ENCODE measurements at places on chromosomes 3 and 15.

DNA sequence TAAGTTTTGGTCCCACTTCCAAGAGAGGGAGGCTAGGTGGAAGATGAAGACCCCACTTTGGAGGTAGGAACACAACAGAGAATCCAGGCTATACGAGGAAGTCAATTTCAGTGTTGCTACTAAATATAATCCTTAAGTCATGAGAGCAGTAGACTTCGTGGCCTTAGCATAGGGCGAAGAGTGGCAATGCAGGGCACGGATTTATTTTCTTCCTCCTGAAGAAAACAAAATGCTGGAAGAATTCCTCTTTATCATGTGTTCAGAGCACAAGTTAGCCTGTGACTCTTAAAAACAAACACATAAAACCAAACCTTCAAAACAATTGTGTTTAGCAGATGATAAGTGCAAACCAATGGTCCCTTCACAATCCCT lies 19.4 kb downstream of the BCL2L10 start:
- DNase-seq = no peak

GRCh38 chr3:37591116-37591781 lies 270.4 kb upstream of the CTDSPL start:
- no peak for DNase-seq

DNA sequence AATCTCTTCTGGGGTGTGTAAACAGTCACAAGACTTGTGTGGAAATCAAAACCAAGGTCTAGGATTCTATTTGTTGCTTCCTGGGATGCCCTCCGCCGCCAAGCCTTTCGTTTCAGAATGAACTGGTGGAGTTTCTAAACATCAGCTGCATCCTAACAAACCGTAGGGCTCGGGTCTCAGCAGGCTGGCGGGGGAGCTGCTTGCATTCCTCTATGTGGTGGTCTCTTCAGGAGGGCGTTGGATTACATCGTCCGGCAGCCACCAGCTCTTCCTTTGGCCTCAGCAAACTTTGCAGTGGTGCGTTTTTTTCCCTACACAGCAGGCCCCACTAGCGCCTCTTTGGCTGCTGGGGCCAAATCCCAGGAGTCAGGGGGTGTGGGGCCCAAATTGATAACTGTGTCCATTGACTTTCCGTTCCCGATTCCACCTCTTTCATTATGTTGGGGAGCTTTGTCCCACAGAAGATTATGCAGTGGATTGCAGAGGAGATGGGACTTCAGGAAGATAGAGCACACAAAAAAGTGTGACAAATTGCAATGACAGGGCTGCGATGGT lies 390.0 kb upstream of the NR2F2 start:
- DNase-seq = no peak

DNA sequence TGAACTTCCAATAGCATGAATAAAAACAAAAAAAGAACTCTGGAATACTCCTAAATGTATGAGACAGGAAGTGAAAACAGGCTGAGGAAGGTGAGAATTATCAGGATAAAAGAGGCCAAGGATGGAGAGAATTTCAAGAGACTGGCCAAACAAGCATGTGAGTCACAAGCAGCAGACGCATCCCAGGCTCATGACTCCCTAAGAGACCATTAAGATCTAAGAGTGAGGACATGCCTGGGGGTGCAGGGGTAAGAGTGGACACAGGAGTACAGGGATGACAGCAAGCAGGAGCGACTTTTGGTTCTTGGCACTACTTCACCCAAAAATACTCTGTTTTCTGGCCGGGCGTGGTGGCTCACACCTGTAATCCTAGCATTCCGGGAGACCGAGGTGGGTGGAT lies 7.1 kb downstream of the SCAMP2 start:
- DNase-seq = peak; percentile 79

- DNase-seq = peak; percentile 18
Measured at GRCh38 chr15:91852741-91853510, 582 bp upstream of the SLCO3A1 start.

DNA sequence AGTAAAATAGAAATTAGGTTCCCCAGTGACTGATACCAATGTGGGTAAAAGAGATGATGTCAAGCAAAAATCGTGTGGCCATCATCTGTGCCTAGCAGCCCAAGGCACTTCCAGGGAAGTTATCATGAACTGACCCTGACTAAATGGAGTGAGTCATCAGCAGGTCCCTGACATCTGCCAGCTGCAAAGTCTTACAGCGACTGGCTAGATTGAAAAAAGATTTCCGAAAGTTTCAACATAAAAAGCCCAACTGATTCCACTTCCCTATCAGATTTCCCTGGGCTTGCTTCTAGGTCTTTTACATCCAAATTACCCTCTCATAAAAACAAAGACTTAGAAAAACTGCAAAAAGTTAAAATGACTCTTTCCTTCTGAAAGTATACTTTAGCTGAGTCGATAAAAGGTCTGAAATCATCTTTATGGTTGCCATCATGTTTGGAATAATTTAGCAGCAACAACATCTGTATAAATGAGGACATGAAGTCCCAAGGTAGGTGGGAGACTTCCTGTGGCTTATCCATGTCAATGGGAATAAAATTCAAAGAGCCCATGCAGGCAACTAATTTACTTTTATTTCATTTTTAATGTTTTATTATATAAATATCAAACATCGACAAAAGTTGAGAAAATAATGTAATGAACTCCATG lies 342.8 kb downstream of the ERC2 start:
- DNase-seq = peak; percentile 84

DNA sequence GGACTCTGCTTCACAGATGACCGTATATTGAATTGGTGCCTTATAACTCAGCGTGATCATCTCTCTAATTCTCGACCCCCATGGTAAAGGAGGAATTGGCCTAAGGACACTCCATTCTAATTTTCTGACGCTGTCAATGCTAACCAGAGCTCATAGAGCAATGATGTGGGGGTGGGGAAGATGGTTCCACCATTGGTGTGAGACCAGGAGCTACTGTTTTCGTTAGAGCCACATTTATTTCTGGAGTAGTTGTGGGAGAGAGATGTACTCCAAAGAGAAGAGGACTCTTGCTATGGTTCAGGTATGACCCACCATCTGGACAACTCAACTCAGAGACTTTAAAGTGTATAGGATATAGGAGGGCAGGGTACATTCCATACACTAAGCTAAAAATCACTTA lies 16.3 kb downstream of the ZBTB38 start:
- no peak for DNase-seq

DNA sequence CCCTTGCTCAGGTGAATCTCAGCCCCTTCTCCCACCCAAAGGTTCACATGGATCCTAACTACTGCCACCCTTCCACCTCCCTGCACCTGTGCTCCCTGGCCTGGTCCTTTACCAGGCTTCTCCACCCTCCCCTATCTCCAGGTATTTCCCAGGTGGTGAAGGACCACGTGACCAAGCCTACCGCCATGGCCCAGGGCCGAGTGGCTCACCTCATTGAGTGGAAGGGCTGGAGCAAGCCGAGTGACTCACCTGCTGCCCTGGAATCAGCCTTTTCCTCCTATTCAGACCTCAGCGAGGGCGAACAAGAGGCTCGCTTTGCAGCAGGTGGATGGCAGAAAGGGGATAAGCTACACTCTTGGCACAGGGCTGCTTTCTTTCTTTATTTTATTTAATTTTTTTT lies 4.5 kb downstream of the FAM131A start:
- DNase-seq = no peak

DNA sequence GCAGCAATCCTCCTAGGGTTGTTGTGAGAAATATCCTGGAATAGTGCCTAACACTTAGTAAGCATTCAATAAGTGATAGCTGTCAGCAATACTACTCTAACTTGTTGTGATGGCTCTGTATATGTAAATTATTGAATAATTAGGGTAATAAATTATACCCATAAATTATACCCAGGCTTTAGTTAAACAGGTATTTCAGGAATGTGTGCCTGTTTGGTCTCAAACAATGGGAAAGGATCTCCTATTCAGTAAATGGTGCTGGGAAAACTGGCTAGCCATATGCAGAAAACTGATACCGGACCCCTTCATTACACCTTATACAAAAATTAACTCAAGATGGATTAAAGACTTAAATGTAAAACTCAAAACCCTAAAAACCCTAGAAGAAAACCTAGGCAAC lies 14.8 kb upstream of the ARNT2 start:
- DNase-seq = no peak

- DNase-seq = no peak
Measured at GRCh38 chr3:196192036-196192523, 19.1 kb downstream of the ZDHHC19 start.

DNA sequence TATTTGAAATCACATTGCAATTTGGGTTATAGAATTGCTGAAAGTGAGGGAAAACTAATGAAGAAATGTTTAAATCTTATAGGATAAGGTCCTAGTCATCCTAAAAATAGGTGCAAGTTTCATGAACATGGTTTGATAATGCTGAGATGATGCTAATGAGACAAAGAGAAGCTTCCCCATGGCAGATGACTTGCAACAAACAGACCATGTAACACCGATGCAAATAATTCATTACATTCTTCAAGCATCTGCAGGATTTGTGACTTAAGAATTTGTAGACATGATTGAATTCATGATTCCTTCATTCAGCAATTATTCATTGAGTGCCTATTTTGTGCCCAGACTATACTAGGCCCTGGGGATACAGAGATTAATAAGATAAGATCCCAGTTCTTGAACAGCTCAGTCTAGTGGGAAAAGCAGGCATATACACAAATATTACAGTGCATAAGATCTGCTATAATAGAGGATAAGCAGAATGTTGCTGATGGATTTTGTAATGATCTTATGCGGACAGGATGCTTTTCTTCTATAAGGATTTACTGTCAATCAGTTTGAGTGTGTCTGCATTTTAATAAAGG lies 367.9 kb upstream of the GBE1 start:
- DNase-seq = no peak

DNA sequence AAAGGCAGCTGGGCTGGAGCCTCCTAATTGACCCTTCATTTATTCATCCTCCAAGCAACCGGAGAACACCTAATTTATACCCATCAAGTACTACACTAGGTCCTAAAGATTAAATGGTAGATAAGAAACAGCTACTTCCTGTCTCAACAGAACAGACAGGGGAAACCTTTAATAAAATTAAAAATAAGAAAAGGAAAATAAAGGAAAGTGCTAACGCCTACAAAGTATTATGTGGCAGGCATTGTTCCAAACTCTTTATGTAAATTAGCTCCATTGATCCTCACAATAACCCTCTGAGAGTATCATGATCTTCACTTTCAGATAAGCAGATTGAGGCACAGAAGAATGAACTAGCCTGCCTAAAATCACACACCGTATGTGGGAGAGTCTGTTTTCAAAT lies 139.5 kb downstream of the CNTN6 start:
- no peak for DNase-seq

DNA sequence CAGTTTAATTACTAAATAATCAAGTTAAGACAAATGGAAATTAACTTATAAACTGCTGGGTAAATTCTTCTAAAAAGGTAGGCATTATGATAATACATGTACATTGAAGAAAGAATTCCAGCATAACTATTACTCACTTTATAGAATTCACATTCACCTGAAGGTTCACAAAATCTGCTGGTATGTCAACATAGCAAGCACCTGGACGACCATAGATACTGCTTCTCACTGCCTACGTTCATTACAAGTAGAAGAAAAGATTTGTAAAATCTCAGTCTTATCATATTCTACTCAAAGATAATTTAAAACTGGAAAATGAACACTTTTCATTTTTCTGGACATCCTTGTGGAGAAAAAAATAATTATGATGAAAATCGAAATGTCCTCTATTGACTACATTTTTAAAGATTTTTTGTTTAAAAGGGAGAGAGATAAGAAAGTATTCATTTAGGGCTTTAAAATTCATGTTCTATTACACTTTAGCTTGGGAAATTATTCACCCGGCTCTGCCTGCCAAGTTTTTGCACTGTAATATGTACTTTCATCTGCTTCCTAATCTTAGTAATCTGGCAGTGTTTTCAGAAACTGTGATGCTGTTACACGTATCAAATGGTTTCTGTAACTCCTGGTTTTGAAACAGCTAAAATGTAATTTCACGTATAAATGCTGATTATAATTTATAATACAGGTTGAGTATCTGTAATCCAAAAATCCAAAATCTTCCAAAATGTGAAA lies 16.1 kb downstream of the HACL1 start:
- DNase-seq = no peak

- DNase-seq = no peak
Measured at GRCh38 chr3:141429371-141430035, 57.3 kb upstream of the RASA2 start.

GRCh38 chr3:171446801-171447578 lies 13.2 kb downstream of the TNIK start:
- DNase-seq = peak; percentile 92

DNA sequence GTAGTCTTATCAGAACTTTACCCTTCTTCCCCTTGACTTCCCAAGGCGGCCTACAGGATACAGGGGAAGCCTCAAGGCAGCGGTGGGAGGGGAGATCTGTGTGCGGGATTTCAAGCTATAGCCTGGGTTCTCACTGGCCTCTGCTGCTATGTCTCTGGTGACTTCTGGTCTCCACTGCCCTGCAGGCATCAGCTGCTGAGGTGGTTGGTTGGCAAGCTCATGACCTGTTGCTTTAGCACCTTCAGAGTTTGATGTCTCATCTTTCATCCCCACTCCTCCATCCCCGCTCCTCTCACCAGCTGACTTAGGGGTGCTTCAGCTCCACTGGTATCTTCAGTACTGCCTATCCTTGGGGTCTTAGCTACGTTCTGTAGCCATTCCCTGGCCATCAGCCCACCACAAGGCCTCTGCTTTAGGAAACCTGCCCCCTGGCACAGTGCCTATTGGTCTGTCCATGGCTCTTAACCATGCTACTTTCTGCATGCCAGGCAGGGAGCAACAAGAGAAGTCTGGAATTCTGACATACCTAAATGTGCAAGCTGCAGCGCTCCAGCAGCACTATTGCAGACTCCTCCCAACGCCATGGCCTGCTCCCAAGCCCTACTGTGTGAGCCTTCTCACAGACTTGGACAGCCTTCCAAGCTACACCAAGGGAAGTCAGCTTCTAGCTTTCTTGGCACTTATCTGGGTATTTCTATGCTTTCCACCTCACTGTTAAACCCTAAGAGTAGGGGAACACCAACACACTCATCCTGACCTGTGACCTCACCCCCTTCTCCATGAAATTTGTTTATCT lies 1.8 kb upstream of the YEATS2 start:
- DNase-seq = no peak

DNA sequence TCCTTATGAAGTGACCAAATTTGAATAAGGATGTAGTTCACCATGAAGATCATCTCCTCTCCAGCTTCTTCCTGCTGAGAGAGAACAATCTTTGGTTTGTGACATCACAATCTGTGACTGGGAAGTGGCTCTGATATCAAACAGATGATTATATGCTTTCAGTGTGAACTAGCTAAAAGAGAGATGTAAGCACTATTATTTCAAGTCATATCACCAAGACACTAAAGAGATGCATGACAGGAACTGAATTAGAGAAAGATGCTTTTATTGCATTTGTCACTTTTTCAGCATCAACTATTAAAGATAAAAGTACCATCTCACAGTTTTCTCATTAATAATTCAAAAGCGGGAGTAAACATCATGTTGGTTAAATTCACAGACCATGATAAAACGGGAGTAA lies 3.5 kb downstream of the CHRM5 start:
- DNase-seq = no peak
